Right renal pelvis (tissue), 4 donors: ENCODE measurements at places on chromosomes 13 and 19. TPM values are rescaled to one million over a fixed set of nuclear protein-coding genes. Genes with fewer than 3 reads are reported as not detected.

- DNase-seq = no peak
These were observed 21.8 kb downstream of the MTRF1 start for GRCh38 chr13:41241626-41242025.

GRCh38 chr13:97726664-97727280 is 226.7 kb upstream of the IPO5 start:
- no peak for DNase-seq

GRCh38 chr13:22735011-22735995 is 445.5 kb upstream of the SGCG start:
- DNase-seq = no peak

DNA sequence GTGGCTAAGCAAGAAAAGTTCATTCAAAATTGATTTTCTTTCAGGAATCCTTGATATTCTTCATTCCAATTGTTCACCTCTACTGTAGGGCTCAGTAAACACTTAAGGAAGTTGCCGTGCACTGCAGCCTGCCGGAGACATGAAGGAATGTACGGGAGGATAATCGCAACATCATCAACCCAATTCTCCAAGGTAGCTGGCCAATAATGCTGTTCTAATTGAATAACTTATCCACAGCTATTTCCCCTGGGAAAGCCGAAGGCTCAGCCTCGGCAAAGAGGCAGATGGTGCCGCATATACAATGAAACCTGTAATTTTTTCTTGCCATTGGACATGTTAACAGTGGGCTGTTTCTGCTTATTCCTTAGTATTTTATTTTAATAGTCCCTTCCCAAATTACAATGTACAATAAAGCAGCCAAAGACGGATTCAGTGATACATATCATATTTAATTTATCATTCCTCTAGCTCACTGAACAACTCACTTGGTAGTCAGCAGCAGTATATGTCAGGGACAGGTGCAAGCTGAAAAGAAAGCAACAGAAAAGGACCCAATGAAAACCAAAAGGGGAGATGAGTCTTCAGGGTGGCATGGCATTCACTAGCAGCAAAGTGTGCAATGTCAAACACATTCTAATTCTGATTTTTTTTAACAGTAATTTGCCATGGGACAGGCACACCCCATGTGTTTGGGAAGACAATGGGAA is 420.5 kb upstream of the KLF12 start:
- DNase-seq = no peak

GRCh38 chr13:99062593-99062992 is 84.7 kb upstream of the DOCK9 start:
- peak; percentile 73 for DNase-seq

The KLHL1 gene
- 0.87 TPM for polyA plus RNA-seq

The SUCLA2 gene
- polyA plus RNA-seq = 102 TPM

The ZNF177 gene
- polyA plus RNA-seq = 12.7 TPM

The ZIM2 gene
- polyA plus RNA-seq = 1.4 TPM
